ENCODE measurements at places on chromosomes 13 and 19.
A peak's percentile ranks its signal among the peaks of the same experiment; 100 is the strongest.

DNA sequence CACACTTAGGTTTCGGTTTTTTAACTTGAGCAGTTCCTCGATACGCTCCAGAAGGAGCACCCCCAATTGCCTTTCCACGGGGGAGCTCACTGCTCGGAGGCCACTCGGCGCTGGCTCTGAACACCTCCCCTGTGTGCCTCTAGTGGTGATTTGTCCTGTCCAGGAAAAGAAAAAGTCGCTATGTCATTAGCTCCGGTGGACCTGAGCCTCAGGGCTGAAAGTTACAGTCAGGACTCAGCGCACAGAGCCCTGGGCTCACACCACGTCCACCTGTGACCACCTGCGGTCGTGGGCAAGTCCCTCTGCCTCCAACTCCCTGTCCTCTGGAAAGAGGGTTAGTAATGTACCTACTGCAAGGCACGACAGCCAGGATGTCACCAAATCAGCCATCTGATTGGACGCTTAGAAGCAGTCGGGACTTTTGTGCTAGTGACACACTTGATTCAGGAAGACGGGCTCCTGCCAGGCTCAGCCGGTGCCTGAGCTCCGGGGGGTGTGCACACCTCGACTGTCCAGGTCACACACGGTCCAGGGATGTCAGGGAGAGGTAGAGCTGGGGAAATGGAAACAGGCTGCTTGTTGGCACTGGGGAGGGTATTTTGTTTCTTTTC, 3.9 kb upstream of the TMPRSS9 start:
- no peak for DNase-seq

GRCh38 chr19:2337329-2337707, 8.8 kb downstream of the SPPL2B start:
- peak; percentile 35 for DNase-seq

DNA sequence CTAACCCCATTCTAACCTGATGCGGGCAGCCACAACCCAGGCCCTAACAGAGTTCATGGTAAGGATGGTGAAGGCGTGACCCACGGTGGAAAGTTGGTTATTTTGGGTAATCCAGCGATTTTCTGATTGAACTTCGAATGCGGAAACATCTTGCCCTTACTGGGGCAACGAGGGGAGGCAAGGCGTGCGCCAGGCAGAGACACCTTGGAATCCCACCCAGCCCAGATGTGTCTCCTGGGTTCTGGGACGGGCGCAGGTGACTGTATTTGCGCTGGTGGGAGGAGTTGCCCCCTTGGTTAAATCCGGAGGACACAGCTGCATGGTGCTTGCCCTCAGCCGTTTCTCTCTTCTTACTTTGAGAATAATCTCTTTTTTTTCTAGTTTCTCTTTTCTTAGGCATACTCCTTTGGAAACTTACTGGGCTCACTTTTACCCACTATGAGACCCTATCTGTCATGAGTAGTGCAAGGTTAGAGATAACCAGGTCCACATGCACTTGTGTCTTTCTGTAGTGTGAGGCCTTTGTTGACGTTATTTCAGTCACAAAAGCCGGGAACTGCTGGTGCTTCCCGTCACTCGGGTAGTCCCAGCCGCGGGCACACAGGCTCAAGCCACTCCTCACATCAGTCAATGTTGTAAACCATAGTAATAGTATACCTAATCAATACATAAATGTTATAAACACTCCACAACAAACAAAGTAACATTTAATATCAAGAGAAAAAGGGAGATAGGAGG, 81.5 kb downstream of the ATP11A start:
- no peak for DNase-seq

DNA sequence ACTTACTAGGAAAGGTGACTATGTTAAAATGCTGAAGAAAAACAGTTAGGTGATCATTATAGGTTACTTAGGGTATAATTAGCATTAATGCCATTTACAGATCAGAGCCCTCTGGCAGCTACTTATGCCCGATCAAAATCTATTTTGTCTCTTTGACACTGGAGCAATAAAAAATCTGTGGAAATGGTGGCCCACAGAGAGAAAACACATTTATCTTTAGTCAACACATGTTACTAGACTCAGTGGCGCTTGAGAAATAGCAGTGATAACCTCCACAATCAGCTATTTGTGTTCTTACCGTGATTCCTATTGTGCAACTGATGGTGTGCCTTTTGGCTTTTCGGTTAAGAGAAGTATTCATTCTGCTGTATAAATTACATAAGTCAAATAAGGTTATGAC, 1519.6 kb downstream of the PCDH9 start:
- no peak for DNase-seq

DNA sequence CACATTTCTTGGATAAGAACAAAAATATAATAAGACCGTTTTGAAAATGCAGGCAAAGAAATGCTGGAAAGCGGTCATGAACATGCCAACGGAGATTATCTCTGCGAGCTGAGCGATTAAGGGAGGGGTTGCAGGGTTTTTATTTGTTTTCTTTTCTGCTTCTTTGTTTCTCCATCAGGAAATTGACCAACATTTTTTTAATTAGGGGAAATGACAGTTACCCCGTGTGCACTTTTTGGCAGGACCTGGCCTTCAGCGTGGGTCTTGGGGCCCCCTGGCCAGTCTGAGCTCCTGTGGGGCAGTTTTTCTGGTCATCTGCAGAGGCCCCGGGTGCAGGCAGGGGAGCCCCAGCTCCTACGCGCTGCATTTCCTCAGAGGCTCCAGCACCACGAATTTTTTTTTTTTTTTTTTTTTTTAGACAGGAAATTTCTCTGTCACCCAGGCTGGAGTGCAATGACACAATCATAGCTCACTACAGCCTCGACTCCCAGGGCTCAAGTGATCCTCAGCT, 31.3 kb upstream of the HOMER3 start:
- no peak for DNase-seq

DNA sequence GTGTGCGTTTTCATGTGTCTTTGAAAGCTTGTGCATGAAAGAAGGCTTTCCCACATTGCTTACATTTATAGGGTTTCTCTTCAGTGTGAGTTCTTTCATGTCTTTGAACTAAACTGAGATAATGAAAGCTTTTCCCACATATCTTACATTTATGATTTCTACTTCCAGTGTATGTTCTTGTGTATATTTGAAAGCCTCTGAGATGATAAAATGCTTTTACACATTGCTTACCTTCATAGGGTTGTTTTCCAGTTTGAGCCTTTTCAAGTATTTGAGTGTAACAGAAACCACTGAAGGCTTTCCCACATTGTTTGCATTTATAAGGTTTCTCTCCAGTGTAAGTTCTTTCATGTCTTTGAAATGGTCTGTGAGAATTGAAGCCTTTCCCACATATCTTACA, 9.8 kb upstream of the ZNF441 start:
- DNase-seq = no peak

GRCh38 chr19:49833599-49833998, 15.5 kb downstream of the MED25 start:
- DNase-seq = no peak

- no peak for DNase-seq
Observed at GRCh38 chr19:30105727-30106126, 163.7 kb downstream of the URI1 start.

DNA sequence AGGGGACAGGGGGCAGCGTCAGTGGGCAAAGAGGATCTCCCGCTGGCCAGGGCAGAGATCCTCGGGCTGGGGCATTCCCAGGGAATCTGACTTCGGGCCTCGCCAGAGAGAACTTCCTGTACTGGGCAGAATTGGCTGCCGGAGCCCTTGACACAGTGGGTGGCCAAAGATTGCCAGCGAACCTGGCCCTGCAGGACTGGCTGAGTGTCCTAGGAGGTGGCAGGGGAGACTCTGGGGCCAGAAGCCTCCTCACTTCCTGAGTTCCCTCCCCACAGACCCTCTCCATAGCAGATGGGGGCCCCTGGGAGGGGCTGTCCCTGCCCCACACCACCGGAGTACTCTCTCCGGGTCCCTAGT, 19.3 kb downstream of the DPP9 start:
- DNase-seq = no peak

Measured in C1 segment of cervical spinal cord (tissue), 14 donors.